NCI-H2081 (cell line): ENCODE measurements at places on chromosomes 6 and 20.
A peak's percentile ranks its signal among the peaks of the same experiment; 100 is the strongest.

- DNase-seq, result no peak
Measured at GRCh38 chr6:157594292-157594691, 213.3 kb downstream of the ZDHHC14 start.

DNA sequence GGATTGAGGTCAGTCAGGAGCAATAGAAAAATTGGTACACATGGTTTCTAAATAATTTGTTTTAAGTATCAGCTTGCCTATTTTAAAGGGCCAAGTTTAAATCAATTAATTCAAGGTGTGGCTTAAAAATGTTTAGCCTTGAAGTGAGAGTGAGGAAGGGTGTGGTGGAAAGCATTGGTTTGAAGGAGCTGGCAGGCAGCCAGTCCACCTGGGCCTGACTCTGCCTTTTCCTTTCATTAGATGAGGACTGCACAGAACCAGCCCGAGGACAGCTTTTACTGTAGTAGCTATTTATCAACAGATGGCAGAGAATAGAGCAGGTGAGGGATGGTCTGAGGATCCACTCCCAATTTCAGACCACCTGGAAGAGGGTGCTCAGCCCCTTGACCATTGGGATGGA is 42.4 kb downstream of the DHX35 start:
- DNase-seq, result no peak

DNA sequence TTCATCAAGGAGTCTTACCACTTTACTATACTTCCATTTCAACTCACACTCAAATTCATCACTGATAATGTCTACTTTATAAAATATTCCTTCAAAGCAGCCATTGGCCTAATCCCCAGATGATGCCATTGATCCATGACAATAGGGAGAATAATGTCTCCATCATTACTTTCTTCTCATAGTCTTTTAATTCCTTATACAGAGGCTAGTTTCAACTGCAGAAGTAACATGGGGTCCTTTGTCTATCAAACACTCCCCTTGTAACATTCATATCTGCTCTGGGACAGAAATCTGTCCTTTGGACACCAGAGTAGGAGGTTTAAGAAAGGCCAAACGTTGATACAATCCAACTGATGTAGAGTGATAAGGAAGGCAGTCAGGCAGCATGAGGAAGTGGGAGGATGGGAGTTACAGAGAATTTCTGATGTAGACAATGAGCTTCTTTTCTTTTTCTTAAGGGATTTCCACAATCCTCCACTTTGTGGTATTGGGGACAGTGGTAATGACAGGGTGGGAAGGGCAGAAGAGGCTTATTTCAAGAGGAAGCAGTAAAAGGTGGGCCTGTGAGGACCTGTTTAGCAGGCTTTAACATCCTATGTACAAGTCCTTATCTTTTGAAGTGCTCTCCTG is 18.9 kb upstream of the HLA-DOA start:
- DNase-seq, result no peak

DNA sequence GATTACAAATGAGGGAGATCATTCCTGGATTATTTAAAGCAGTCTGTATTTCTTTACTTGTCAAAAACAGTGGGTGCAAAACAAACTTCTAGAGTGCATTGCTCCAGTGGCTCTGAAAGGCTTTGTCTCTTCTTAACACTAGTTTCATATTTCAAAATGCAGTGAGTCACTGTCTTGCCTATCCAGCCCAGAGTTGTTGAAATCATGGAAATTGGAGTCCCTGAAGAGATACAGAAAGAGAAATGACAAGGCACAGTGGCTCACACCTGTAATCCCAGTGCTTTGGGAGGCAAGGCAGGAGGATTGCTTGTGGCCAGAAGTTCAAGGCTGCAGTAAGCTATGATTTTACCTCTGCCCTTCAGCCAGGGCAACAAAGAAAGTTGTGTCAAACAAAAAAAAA is 11.3 kb downstream of the SLC2A12 start:
- DNase-seq, result no peak

- DNase-seq, result no peak
Measured at GRCh38 chr20:50837532-50838321, 42.9 kb downstream of the BCAS4 start.

DNA sequence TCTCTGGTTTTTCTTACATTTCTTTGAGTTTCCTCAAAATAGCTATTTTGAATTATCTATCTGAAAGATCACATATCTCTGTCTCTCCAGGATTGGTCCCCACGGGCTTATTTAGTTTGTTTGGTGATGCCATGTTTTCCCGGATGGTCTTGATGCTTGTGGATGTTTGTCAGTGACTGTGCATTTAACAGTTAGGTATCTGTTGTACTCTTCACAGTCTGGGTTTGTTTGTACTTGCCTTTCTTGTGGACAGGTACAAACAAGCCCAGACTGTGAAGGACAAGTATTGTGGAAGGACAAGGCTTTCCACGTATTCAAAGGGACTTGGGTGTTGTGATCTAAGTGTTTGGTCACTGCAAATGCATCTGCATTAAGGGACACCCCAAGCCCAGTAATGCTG is 49.9 kb upstream of the TOP1 start:
- DNase-seq, result no peak

DNA sequence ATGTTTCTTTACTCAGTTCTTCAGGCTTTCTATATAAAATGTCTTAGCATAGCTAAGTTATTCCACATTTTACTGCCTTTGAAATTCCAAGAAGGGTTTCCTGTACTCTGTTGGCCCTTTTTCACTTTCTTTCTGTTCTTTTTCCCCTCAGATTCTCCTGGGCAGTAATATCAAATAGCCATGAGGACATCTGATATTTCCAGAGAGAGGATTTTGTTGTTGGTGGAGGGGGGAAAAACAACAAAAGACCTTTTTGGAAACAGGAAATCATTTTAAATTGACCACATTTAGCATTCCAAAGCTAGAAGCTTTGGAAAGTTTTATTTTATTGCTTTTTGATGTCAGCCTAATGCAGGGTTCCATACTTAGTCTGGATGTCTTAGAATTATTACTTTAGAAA is 445.4 kb downstream of the GJA1 start:
- no peak for DNase-seq

GRCh38 chr20:52676283-52676995 is 295.7 kb upstream of the TSHZ2 start:
- DNase-seq, result no peak

GRCh38 chr6:24672620-24673182 is 5.8 kb downstream of the ACOT13 start:
- DNase-seq, result no peak

DNA sequence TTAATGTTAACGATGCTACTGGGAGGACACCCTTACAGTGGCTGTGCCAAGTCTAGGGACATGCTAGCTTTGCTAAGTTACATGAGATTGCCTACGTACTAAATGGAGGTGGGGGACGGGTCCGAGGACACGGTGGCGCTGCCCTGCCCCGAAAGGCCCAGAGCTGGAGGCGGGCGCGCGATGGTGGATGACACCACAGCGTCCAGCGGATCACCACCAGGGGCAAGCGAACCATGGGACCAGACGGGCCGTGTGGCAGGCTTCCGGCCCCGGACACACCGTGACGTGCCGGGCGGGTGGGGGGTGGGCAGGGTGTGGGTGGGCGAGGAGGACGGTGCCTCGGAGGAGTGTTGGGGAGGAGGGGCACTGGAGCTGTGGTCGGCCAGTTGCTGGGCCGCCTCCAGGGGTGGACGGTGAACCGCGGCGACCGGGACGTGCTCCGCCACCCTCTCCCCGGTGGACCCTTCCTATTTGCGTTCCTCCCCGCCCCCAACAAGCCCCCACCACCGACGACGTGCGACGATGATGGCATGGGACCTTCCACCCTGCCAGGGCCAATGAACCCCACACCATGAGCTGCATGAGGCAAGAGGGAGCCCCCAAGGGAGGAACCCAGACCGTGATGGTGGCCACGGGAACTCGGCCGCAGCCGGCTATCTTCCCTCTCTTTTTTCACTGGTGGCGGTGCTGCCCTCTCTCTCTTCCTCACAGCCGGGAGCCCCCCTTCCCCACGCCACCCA is 773.3 kb upstream of the DEFB115 start:
- no peak for DNase-seq

DNA sequence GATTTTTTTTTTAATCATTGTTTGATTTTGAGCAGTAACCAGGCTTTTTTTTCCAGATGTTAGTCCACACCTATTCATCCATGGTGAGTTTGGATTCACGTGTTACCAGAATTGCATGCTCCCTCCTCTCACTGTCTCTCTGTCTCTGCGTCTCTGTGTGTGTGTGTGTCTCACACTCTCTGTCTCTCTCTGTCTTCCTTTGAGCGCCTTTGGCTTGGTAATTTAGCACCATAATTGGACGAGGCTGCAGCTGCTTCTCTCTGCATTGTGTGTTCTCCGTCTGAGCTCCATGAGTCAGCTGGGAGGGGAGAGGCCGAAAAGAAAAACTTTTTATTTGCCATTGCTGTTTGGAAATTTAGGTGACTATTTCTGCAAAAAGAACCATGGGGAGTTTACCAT is 3.4 kb downstream of the TFAP2B start:
- no peak for DNase-seq

GRCh38 chr6:107179004-107179403 is 63.7 kb upstream of the BEND3 start:
- no peak for DNase-seq

- no peak for DNase-seq
Measured at GRCh38 chr6:89554106-89554505, 84.4 kb downstream of the LYRM2 start.

GRCh38 chr6:94074764-94075163 is 655.4 kb upstream of the EPHA7 start:
- no peak for DNase-seq

- no peak for DNase-seq
Measured at GRCh38 chr20:10654250-10654610, 19.6 kb downstream of the JAG1 start.

GRCh38 chr20:59299945-59300332 is 472 bp upstream of the EDN3 start:
- DNase-seq, result no peak

- no peak for DNase-seq
Measured at GRCh38 chr6:72425003-72425681, 196.7 kb upstream of the KCNQ5 start.

DNA sequence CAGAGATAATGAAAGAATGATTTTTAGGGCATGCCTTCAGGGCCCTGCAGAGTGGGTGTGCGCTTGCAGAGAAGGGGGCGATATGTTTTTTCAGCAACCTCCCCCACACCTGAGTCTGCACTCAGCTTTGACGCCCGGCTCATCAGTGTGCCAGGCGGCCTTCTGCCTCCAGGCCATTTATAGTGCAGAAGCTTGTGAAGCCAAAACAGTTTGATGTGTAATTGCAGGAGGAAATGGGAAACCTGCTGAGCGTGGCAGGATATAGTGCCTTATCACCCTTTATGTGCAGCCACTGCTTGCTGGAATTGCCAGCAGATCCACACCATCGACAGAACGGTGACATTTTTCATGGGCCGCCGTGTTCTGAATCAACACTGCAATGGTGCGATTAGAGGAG is 178.2 kb downstream of the CDH4 start:
- no peak for DNase-seq

DNA sequence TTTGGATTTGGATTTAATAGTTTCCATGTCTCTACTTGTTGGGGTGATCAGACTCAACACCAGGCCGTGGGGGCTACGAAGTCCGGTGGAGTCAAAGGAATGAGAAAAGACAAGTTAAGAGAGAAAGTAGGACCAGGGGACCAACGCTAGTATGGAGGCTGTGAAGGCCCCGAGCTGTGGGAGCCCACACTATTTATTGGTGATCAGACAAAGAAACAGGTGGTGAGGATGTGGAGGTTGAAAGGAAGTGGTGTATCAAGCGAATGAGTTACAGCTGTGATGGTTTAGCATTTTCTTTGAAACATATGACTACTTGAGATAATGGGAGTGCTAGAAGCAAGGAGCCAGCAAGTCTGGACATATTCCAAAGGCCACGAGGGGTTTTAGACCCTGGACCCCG is 62.4 kb downstream of the AKAP7 start:
- DNase-seq, result no peak

DNA sequence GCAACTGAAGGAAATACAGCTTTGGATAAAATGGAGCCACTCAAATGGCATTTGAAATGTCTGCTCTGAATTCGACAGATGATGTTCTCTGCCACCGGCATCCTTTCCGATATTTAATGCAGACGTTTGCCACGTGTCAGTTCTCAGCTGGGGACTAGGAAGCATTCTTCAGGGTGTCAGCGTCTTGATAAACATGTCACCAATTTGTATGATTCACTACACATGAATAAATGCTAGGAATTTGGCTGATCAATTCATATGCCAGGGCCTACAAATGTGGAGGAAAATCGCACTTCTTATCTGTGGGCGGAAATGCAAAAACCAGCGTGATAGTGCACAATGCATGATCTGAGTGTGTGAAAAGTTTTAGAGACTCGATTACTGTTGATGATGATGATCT is 169.5 kb downstream of the SLC24A3 start:
- no peak for DNase-seq

GRCh38 chr6:21459641-21460040 is 133.9 kb upstream of the SOX4 start:
- no peak for DNase-seq

GRCh38 chr6:149855741-149856140 is 8.4 kb downstream of the LRP11 start:
- no peak for DNase-seq

- no peak for DNase-seq
Measured at GRCh38 chr6:41040101-41040939, 1.3 kb upstream of the UNC5CL start.

- DNase-seq, result no peak
Measured at GRCh38 chr6:138328210-138328609, 49.5 kb upstream of the SMIM28 start.

DNA sequence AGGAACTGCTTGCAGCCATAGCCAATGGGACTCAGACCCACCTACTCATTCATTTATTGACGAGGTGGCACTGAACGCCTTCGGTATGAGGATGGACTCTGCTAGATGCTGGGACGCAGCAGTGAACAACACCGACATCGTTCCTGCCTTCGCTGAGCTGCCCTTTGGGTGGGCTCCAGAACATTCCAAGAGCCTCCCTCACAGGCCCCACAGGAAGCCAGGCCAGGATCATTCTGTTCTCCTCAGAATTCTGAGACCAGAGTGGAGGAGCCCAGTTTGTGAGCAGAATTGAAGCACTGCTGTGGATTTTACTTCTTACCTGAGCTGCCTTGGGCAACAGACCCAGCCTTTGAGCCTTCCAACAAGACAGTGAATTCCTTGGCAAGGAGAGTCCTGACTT is 82.1 kb downstream of the KCNB1 start:
- DNase-seq, result no peak

DNA sequence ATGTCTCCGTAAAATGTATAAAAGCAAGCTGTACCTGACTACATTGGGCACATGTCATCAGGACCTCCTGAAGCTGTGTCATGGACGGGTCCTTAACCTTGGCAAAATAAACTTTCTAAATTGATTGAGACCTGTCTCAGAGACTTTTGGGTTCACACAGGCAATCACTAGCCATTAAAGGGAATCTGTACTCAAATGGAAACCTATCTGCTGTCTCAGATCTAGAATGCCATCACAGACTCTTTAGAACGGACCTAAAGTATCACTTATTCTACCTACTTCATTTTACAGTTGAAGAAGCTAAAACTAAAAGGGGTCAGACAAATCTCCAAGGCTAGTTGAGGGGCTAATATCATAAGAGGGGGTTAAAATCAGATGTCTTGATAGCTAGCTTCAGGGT is 11.1 kb downstream of the SAMD3 start:
- no peak for DNase-seq

- DNase-seq, result peak; percentile 81
Measured at GRCh38 chr6:115360602-115361325, 699.9 kb downstream of the FRK start.

- DNase-seq, result no peak
Measured at GRCh38 chr6:39794231-39794630, 2.1 kb downstream of the DAAM2 start.
